ENCODE measurements at places on chromosomes 2 and 18.

- no peak for DNase-seq
These were observed 589.1 kb upstream of the SLC8A1 start for GRCh38 chr2:41040782-41041520.

GRCh38 chr18:7608174-7608550, 41.0 kb downstream of the PTPRM start:
- DNase-seq, result no peak

GRCh38 chr2:232213176-232213575, 165.4 kb upstream of the ALPP start:
- DNase-seq, result no peak

DNA sequence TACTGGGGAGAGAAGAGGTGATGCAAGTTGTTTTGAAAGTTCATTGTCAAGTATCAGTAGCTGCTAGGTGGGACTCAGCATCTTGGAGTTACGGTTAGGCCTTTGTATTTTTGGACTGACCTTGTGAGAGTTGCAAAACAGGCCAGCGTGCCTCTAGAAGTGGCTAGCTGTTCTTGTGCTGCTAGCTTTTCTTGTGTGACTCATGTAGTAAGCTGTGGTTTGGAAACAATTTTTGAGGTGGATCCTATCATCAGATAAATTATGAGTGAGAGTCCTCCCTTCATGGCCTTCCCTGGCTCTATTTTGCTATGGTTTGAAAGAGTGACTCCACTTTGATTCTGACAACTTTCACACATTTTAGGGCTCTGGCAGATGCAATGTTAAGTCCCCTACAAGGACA, 409.2 kb upstream of the HS6ST1 start:
- no peak for DNase-seq

- no peak for DNase-seq
These were observed 31.0 kb downstream of the M1AP start for GRCh38 chr2:74617122-74617521.

DNA sequence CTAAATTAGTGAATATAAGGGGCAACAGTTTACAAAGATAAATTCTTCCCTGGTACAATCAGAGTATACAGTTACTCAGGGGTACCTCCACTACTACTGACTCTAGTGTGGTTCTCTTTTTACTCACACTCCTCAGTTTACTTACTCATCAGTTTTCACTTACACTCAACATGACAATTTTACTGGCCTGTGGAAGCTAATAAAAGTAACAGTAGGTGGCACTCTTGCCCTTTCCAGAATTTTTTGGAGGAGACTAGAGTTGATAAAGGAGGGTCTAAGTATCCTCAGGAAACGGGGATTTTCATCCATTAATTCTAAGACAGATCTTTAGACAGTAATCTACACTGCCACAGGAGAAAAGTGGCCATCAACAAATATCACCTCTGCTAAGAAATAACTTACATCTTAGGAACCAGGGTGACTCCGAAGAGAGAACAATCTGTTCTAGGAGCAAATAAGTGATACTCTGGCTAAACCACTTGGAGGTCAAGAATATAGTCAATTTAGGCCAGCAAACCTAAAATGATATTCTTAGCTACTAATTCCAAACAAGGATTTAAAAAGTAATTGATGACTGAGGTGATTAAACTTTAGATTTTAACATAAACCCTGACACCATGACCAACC, 61.3 kb downstream of the ATL2 start:
- no peak for DNase-seq

- DNase-seq, result no peak
These were observed 121.5 kb upstream of the CREB1 start for GRCh38 chr2:207408086-207408794.

GRCh38 chr2:127685410-127686080, 10.2 kb upstream of the LIMS2 start:
- DNase-seq, result no peak

Data from left forelimb (tissue), 1 donor.